ENCODE measurements at places on chromosomes 2 and 18.

DNA sequence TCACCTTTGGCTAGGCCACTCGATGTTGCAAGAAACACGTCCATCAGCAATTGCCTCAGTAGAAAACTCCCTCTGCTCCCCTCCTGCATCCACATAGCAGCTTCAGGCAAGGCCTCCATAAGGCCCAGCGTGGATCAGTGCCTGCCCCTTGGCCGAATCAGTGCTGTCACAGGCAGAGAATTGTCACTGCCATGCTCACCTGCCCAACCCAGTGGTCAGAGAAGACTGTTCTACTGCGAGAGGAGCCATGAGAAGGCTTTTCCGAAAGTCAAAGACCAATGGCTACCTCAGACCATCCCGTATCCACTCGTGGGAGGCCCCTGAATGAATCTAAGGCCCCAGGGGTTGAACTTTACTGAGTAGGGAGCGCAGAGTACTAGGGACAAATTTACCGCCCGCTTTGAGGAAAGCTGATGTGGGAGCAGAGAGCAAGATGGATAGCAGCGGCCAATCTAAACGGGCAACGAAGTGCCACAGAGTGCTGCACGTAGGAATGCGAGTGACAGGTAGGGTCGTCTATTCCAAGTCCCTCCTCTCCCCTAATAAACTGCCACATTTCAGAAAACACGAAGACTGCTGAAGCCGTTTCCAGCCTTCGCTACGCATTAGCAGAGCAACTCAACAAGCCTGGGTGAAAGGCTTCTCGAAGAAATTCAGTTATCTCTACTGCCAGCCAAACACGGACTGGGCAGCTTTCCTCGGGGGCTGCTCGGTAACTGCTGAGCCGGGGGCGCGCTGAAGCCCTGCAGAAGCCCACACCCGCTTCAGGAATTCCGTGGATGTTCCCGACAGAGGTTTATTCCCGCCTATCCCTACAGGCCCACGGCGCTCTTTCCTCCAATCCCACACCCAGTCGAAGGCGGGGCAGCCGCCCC is 968 bp upstream of the RALBP1 start:
- H3K27ac ChIP-seq: peak overlapping the region; percentile 95
- H3K4me1 ChIP-seq: peaks cover 23% of the 10 kb centered on the region
- peaks cover 13% of the 10 kb centered on the region for H3K36me3 ChIP-seq
- H3K4me3 ChIP-seq: peak overlapping the region; percentile 94
- DNase-seq: no peak

DNA sequence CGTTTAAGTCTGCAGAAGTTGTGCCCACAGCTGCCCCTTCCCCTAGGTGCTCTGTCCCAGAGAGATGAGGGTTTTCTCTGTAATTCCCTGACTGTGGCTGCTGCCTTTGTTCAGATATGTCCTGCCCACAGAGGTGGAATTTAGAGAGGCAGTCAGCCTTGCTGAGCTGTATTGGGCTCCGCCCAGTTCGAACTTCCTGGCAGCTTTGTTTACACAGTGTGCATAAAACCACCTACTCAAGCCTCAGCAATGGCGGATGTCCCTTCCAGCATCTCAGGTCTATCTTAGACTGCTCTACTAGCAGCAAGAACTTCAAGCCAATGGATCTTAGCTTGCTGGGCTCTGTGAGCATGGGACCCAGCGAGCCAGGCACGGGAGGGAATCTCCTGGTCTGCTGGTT is 48.1 kb downstream of the LHCGR start:
- DNase-seq: no peak
- H3K4me3 ChIP-seq: no peak overlapping the region
- no peak overlapping the region for H3K27ac ChIP-seq

GRCh38 chr18:6929370-6930102 is 188.1 kb downstream of the LAMA1 start:
- H3K27me3 ChIP-seq: no peaks in the 10 kb centered on the region
- DNase-seq: no peak
- no peaks in the 10 kb centered on the region for H3K4me1 ChIP-seq
- H3K27ac ChIP-seq: no peak overlapping the region
- H3K36me3 ChIP-seq: no peaks in the 10 kb centered on the region

GRCh38 chr2:10368491-10369231 is 66.0 kb downstream of the HPCAL1 start:
- peak; percentile 82 for DNase-seq
- H3K36me3 ChIP-seq: no peaks in the 10 kb centered on the region
- H3K27me3 ChIP-seq: no peaks in the 10 kb centered on the region

GRCh38 chr2:96679848-96680247 is 37.3 kb downstream of the FER1L5 start:
- H3K27me3 ChIP-seq: no peaks in the 10 kb centered on the region
- H3K4me1 ChIP-seq: peaks cover 4% of the 10 kb centered on the region
- no peaks in the 10 kb centered on the region for H3K36me3 ChIP-seq

DNA sequence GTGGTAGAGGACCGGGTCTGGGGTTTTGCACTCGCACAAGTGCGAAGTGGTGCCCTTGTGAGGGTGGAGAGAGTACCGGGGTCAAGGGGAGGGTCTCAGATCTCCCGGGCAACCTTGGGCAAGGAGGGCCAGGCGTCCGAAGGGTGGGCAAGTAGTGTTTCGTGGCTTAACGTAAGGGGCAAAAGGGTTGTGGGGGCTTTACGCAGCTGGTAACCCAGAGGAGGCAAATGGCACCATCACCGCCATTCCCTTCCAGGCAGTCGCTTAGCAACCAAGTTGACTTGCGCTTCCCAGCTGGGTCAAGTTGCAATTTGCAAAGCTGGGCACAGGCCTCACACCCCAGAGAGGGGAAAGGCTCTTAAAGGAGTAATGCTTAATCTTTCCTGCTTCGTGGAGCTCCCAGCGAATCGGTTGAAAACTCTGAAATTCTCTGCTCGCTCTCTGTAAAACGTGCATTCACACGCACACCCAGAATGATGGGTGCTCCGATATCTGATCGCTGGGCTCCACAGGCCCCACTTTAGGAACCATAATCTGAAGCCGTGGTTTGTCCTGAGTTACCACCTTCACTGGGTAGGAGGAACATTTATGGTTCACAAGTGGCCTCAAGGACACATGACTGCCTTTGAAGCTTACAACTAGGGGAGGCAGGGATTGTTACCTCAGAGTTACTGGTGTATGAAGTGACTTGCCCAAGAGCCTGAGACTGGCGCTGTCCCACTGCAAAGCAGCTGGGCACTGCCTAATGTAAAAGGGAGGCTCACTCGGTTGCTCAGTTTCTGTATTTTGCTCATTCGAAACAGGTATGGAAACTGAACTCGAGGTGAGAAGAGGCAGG is 127.9 kb downstream of the UXS1 start:
- H3K4me1 ChIP-seq: peaks cover 10% of the 10 kb centered on the region
- H3K36me3 ChIP-seq: no peaks in the 10 kb centered on the region
- no peak for DNase-seq
- H3K27ac ChIP-seq: no peak overlapping the region
- peaks cover 15% of the 10 kb centered on the region for H3K27me3 ChIP-seq

- DNase-seq: no peak
- no peak overlapping the region for H3K27ac ChIP-seq
- no peaks in the 10 kb centered on the region for H3K27me3 ChIP-seq
- H3K4me3 ChIP-seq: no peak overlapping the region
Observed at GRCh38 chr2:34234823-34235222, 635.7 kb upstream of the FAM98A start.

DNA sequence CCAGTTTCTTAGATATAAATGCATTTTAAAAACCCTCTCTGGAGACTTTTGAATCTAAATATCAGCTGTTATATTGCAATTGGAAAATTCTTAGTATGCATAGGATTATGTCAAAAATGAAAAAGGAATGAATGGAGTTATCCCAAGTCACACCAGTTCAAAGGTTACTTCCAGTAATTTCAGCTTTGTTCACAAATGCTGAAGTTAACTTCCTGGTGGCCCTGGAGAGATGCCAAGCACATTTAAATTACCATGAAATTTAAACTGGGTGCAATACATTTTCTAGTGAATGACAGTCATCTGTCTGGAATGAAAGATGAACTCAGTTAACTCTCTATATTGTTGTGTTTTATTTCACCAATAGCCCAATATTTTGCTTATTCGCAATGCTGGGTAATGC is 753.9 kb downstream of the SUCLG1 start:
- no peaks in the 10 kb centered on the region for H3K36me3 ChIP-seq
- H3K27ac ChIP-seq: no peak overlapping the region
- H3K4me3 ChIP-seq: no peak overlapping the region
- no peak for DNase-seq

DNA sequence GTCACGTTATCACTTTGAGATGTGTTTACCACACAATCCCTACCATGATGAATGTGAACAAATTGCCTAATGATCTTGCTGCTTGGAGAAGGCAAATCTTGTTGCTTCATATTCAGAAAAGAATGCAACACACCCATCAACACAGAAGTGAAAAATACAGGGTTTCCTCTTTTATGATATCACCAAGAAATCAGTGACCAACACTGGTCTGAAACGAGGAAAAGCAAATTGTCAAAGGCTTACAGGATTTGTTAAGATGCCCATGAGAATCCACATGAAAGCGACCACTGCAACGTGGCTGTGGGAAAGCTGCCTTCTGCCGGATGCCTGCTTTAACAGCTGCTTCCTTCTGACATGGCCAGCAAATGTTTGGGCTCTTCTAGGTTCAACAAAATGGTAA is 397.6 kb upstream of the LRATD1 start:
- no peak for DNase-seq
- no peaks in the 10 kb centered on the region for H3K36me3 ChIP-seq
- H3K4me3 ChIP-seq: no peak overlapping the region
- no peaks in the 10 kb centered on the region for H3K27me3 ChIP-seq

- no peak overlapping the region for H3K4me3 ChIP-seq
- H3K27me3 ChIP-seq: no peaks in the 10 kb centered on the region
- no peaks in the 10 kb centered on the region for H3K36me3 ChIP-seq
- no peaks in the 10 kb centered on the region for H3K4me1 ChIP-seq
- no peak for DNase-seq
Observed at GRCh38 chr2:110639972-110640371, 37.9 kb downstream of the BUB1 start.

DNA sequence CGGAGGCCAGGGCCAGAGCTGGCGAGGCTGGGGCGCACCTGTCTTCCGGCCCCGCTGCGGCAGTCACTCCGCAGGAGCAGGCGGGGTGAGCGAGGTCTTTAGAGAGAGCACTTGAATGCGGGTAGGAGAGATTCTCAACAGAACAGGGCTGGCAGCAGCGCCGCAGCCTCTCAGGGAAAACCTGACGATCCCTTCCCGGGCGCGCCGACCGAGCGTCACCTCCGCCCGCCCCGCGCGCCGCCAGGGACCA is 526 bp downstream of the PRKRA start:
- H3K4me3 ChIP-seq: peak overlapping the region; percentile 81
- peaks cover 6% of the 10 kb centered on the region for H3K4me1 ChIP-seq
- no peaks in the 10 kb centered on the region for H3K36me3 ChIP-seq
- H3K27ac ChIP-seq: peak overlapping the region; percentile 96
- H3K27me3 ChIP-seq: no peaks in the 10 kb centered on the region

- peak overlapping the region; percentile 100 for H3K27ac ChIP-seq
- DNase-seq: no peak
- peak overlapping the region; percentile 81 for H3K4me3 ChIP-seq
- no peaks in the 10 kb centered on the region for H3K27me3 ChIP-seq
- no peaks in the 10 kb centered on the region for H3K36me3 ChIP-seq
Observed at GRCh38 chr2:201127570-201127969, 11.6 kb downstream of the CFLAR start.

DNA sequence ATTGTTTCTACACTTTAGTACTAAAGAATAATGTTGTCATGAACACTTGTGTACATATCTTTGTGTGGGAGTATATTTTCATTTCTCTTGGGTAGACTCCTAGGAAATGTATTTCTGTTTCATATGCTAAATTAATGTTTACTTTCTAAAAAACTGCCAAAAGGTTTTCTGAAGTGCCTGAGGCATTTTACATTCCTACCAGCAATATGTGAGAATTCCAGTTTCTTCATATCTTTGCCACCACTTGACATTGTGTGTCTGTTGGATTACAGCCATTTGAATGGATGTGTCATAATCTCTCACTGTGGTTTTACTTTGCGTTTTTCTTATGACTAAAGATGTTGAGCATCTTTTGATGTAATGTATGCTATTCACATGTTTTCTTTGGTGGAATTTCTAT is 428.2 kb upstream of the KCNH7 start:
- H3K4me1 ChIP-seq: no peaks in the 10 kb centered on the region
- H3K27me3 ChIP-seq: no peaks in the 10 kb centered on the region
- H3K4me3 ChIP-seq: no peak overlapping the region
- H3K27ac ChIP-seq: no peak overlapping the region
- DNase-seq: no peak

DNA sequence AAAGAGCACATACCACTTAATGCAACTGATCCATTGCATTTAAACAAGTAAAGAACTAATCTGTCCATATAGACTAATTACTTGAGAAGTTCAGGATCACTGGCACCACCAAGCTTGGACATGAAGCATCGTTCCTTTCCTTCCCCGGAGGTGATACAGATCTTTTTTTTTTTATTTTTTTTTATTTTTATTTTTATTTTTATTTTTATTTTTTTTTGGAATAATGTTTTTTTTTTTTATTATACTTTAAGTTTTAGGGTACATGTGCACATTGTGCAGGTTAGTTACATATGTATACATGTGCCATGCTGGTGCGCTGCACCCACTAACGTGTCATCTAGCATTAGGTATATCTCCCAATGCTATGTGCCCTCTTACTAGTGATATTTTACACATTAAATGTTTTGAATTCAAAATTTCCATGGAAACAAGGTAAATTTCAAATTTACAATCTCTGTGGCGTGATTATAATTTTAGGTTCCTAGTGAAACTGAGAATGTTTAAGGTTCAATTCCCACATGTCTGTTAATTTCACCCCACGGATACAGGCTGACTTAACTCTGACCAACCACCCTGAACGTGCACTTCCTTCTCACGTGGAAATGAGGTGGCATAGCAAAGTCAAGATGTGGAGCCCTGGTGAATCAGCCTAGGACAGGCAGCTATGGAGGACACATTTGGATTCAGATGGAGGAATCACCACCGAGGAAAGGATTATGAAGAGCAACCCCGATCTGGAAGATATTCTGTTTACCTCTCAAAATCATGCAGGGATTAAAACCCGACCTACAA is 101.6 kb upstream of the THOC1 start:
- no peak overlapping the region for H3K27ac ChIP-seq
- peaks cover 21% of the 10 kb centered on the region for H3K4me1 ChIP-seq
- H3K4me3 ChIP-seq: no peak overlapping the region
- no peaks in the 10 kb centered on the region for H3K27me3 ChIP-seq

DNA sequence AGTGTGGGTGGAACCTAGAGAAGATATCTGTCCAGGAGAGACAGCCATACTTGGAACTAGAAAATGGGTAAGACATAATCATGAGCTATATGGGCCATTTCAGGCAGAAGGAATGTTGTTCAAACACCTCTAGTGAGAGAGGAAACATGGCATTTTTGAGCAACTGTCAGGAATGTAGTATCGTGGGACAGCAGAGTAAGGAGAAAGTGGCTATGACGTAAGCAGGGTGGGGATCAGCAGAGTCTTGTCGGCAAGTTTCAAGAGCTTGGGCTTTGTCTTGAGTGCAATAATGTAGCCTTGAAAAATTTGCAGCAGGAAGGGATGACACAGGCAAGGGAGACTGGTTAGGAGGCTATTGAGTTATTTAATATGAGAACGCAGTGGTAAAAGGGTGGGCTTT is 20.4 kb downstream of the SERPINB7 start:
- no peak overlapping the region for H3K4me3 ChIP-seq
- H3K4me1 ChIP-seq: no peaks in the 10 kb centered on the region
- no peaks in the 10 kb centered on the region for H3K36me3 ChIP-seq

GRCh38 chr2:175552902-175553301 is 371.4 kb upstream of the ATP5MC3 start:
- H3K4me3 ChIP-seq: no peak overlapping the region
- H3K36me3 ChIP-seq: no peaks in the 10 kb centered on the region
- H3K4me1 ChIP-seq: no peaks in the 10 kb centered on the region
- no peak for DNase-seq

GRCh38 chr2:202950592-202950991 is 38.5 kb downstream of the CARF start:
- no peak overlapping the region for H3K27ac ChIP-seq
- no peaks in the 10 kb centered on the region for H3K4me1 ChIP-seq
- H3K27me3 ChIP-seq: no peaks in the 10 kb centered on the region
- no peak overlapping the region for H3K4me3 ChIP-seq

Data from left lung (tissue), 14 donors.